ENCODE measurements at places on chromosomes 5 and 9.

- no peak for DNase-seq
These were observed 2.9 kb downstream of the HTR1A start for GRCh38 chr5:63959177-63959982.

GRCh38 chr5:18985171-18985758 lies 1002.7 kb downstream of the CDH18 start:
- DNase-seq = no peak

DNA sequence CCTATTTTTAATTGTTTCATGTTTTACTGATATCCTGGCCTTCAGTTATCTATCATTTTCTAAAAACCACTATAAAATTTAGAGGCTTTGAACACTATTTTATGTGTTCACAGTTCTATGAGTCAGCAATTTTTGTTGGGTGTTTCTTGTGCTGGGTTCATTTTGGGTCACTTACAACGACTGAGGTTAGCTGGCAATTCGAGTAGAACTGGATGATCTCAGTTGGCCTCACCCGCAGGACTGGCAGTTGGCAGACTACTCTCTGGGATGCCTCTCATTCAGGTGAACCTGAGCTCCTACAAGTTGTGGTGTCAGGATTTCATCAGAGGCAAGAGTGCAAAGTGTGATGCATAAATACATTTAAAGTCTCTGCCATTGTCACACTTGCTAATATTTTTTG lies 151.0 kb upstream of the PAPPA start:
- DNase-seq = peak; percentile 47

- DNase-seq = no peak
These were observed 17.6 kb downstream of the RNF38 start for GRCh38 chr9:36382484-36382883.

DNA sequence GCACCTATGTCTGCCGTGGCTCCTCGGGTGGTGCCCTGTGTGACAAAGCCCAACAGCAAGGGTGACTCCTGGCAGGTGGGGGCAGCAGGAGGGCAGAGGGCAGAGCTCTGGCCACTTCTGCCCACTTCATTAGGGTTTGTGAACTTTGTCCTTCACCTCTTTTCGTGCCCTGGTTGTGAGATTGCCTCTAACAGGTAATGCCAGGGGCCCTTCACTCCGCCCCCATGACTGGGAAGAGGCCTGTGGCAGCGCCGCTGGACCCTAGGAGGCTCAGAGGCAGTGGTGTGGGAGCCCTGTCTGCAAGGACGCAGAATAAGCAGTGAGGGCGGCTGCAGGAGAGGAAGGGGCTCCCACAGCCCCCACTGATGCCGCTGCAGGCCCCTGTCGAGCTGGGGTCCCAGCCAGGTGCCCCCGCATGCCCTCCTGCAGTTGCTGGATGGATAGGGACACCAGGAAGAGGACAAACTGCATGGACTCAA lies 108.7 kb upstream of the LMX1B start:
- no peak for DNase-seq

GRCh38 chr5:77103457-77103856 lies 16.4 kb upstream of the ZBED3 start:
- no peak for DNase-seq

GRCh38 chr9:124818431-124819281 lies 34.6 kb upstream of the WDR38 start:
- DNase-seq = peak; percentile 89

DNA sequence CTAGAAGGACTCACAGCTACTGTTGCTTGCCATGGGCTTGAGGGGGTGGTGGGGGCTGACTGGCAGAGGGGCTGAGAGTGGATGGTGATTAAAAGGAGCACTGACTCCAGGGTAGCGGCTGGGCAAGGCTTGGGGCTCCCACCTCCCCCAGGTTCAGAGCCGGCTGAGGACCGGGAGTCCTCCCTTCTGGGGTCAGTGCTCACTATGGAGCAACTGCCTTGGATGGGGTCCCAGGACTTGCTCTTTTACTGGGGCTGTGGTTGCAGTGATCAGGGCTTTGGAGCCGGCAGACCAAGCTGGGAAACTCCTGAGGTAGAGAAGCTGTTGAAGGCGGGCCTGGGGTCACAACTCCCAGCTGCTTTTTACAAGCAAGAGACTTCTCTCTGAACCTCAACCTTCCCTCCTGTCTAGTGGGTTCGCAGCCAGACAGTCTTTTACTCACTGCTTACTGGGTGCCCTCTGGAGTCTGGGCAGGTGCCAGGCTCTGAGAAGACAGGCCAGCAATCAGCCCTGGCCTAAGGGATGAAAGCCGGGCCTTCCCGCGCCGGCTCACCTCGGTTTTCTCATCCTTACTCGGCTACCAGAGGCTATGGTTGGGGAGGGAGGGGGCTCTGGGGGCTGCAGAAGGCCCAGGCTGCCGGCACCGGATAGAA lies 795 bp upstream of the ASS1 start:
- no peak for DNase-seq

GRCh38 chr5:98940581-98940980 lies 11.8 kb upstream of the CHD1 start:
- peak; percentile 41 for DNase-seq

- no peak for DNase-seq
These were observed 47.6 kb upstream of the TRAF1 start for GRCh38 chr9:120974181-120974580.

GRCh38 chr5:159010661-159011442 lies 88.9 kb downstream of the EBF1 start:
- no peak for DNase-seq

DNA sequence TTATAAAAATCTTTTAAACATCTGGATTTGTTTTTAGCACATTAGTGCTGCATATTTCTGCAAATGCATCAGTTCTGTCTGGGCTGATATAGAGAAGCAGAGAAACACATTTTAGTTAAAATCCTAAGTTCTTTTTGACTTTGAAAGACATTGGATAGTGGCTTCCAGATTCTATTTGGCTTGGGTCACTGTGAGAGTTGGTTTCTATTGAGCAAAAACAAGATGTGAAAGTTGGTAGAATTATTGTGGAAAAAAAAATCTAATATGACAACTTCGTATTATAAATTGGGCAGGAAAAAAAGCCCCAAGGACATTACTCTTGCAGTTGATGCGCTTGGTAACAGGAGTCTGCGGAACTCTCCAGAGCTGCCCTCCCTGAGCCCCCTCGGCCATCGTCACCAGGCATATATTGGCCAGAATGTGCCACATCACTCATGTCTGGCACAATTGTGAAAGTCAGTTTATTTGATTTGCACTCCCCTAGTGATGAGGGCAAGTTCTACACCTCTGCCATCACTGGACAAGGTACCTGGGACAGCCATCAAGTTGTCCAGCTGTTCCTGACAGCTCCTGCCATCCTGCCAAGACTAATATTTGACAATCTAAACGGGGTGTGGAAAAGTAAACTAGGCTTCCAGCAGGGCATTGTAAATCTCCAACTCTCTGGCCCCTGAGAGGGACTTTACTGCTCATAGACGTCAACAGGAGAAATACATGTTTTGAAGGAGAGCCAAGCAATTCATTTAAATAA lies 334.5 kb downstream of the TENT4A start:
- no peak for DNase-seq

GRCh38 chr9:35930989-35931388 lies 21.7 kb downstream of the SPAAR start:
- DNase-seq = no peak

- DNase-seq = no peak
These were observed 69.3 kb downstream of the TLE4 start for GRCh38 chr9:79641070-79641469.

GRCh38 chr5:43401827-43402226 lies 10.4 kb downstream of the CCL28 start:
- peak; percentile 13 for DNase-seq

DNA sequence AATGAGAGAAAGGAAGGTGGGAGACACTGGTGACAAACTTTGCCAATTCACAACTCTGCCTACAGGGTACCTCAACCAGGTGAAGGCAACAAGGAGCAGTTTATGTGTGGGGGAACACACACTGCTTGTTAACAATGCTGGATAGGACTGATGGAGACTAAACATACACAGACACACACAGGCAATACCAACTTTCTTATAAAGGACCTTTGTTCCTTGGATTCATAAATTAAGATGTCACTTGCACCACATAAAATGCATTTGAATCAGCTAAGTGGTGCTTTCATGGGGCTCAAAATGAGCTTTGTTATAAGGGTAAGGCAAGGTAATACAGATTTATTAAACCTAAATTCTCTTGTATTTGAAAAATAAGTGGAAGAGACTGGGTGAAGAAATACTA lies 4.0 kb downstream of the TSTD2 start:
- DNase-seq = no peak

DNA sequence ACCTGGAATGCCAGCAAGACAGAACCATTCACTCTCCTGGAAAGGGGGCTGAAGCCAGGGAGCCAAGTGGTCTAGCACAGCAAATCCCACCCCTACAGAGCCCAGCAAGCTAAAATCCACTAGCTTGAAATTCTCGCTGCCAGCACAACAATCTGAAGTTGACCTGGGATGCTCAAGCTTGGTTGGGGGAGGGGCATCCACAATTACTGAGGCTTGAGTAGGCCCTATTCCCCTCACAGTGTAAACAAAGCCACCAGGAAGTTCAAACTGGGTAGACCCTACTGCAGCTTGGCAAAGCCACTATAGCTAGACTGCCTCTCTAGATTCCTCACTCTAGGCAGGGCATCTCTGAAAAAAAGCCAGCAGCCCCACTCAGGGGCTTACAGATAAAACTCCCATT lies 17.3 kb downstream of the RIGI start:
- DNase-seq = no peak

GRCh38 chr5:52743529-52743928 lies 44.2 kb upstream of the ITGA1 start:
- no peak for DNase-seq

DNA sequence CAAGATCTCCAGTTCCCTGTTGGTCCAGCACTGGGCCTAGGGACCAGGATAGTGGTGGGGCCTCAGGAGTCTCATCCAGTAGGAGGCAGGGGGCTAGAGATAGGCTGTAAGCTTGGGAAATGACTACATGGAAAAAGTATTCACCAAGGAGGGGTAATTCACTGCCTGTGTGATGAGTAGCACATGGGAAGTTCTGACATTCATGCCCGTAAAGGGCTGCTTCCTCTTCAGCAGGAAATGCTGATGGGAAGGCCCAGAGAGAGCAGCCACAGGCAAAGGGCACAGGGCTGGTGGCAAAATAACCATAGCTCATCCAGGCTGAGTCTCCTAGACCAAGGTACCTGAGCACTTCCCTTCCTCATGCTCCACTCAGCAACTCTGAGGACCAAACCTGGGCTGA lies 23.1 kb upstream of the FRRS1L start:
- DNase-seq = peak; percentile 78
